Occipital lobe (tissue), 3 donors: ENCODE measurements at places on chromosomes 2 and 18. TPM values are rescaled to one million over a fixed set of nuclear protein-coding genes. Genes with fewer than 3 reads are reported as not detected.

The NIFK gene
- 51.6 TPM for total RNA-seq

The IKZF2 gene
- 12.0 TPM for total RNA-seq

GRCh38 chr18:44135741-44136140 lies 544.9 kb upstream of the SETBP1 start:
- no peak for DNase-seq

- no peak for DNase-seq
Observed at GRCh38 chr2:120257522-120257921, 4.9 kb downstream of the RALB start.

DNA sequence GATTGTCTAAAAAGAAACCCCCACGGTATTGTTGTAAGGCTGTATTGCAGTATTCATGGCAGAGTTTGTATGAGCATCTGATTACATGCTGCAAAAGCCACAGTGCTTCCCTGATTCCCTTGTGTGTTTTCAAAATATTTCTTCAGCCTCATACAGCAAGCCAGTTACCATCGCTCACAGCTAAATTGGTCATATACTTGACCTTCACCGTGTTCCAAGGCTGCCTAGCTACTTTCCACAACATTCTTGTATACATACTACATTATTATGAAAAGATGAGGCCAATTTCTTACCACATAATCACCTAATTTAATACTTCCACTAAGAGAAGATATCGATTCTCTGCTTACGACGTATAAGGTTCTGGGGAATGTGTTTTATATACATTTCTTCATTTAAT lies 576.3 kb upstream of the CNTNAP5 start:
- no peak for DNase-seq

DNA sequence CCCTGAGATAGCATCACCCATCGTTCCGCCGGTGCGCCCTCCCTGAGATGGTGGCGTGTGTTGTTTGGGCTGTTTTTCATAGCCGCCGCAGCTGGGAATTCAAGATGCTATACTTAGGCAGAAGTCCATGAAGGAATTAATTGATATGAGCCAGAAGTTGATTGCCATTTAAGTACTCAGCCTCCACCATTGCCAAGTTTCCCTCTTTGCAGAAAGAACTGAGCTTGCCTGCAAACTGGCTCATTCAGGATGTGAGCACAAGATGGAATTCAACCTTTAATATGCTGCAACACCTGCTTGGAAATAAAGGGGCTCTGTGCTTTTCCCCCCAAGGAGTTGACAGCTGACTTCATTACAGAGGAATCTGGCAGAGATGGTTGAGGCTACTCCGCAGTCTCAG lies 295.5 kb downstream of the ZNF521 start:
- no peak for DNase-seq

DNA sequence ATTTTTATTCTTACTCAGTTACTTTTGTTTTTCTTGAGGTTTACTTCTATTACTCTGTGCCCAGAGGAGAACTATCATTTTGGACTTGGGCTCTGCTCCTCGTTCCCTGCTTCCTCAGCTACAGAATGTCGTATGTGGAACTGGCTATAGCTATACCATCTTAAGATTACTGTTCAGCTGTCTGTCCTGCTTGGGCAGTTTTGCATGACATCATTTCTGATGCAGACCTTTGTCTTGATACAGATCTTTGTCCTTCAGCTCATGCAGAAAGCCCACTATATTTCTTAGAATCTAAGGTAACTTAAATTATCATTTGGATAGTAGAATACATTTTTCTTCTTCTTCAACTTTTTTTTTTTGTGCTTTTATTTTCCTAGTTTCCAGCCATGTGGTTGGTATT lies 13.8 kb upstream of the C1GALT1C1L start:
- DNase-seq = no peak

The HOXD12 gene
- not detected for total RNA-seq

The ROCK1 gene
- total RNA-seq = 47.9 TPM

- no peak for DNase-seq
Observed at GRCh38 chr2:33496726-33497125, 20.3 kb downstream of the RASGRP3 start.

GRCh38 chr2:189661957-189662321 lies 680 bp downstream of the ASNSD1 start:
- DNase-seq = no peak

The ECEL1 gene
- total RNA-seq = 1.2 TPM

DNA sequence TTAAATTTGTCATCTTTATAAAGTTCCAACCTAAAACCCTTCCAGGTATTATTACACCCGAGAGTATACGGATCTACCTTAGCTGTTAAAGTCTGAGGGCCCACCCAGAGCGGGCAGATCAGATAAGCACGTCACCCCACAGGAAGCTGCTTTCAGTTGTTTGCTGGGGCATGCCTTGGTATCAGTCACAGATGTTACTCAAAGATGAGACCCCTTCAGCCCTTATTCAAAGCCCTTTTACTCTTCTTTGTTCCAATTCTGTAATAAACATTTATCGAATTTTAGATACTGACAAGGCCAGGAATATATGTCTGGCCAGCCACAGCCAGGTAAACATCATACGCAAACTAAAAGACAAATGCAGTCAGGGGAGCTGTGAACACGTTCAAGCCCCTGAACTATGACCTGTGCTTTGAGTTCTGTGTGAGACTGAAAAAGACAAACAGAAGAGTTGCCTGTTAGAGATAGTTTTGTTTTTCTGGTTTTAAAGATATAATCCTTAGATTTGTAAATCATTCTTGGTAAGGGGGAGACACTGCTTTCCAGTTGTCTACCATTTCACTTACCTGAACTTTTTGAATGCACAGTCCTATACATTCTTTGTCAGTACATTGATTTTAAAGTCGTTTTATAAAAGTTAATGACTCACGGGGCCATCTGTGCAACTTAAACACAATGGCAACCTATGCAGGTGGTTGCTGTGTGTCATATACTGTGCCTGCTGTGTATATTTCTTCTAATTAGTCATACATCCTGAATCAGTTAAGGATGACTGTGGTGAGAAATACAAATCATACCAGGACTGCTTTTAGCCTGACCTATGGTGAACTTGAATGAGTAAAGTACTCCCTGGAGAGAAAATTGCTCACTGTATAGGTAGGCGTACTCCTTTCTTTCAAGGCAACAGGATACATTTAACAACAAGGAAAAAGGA lies 100.5 kb upstream of the ITPRID2 start:
- no peak for DNase-seq

GRCh38 chr2:63121055-63121834 lies 70.6 kb downstream of the OTX1 start:
- DNase-seq = no peak

The TRAPPC8 gene
- total RNA-seq = 128 TPM

GRCh38 chr2:109435901-109436598 lies 177.7 kb downstream of the SEPTIN10 start:
- DNase-seq = peak; percentile 15

GRCh38 chr2:9844036-9844483 lies 786 bp downstream of the TAF1B start:
- no peak for DNase-seq

GRCh38 chr2:48841126-48841525 lies 85.6 kb upstream of the LHCGR start:
- DNase-seq = no peak

- no peak for DNase-seq
Observed at GRCh38 chr2:232539298-232540231, at the start of gene CHRNG. Gene CHRNG, plus strand, starts transcription at chr2:232539692. Its CDS starts 56 bp downstream, at chr2:232539748.

The CIB4 gene
- total RNA-seq = not detected

DNA sequence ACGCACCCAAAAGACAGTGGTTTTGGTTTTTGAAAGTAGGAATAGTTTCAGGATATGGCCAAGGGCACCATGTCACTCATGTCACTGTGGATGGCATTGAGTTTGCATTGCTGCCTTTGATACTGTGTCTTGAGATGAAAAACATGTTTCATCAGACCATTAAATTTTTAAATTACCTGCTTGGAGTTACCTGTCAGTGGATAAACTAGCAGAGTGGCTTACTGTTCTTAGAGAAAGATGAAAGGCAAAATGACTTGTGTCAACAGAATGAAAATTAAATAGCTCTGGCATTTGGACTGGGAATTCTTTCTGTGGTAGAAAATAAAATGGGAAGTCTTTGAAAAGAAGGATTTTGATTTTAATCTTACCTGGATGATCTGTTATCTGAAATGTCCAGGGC lies 386 bp downstream of the ICOS start:
- DNase-seq = no peak

The FAP gene
- total RNA-seq = 2.2 TPM

The RIT2 gene
- total RNA-seq = 21.8 TPM

- DNase-seq = no peak
Observed at GRCh38 chr18:34977838-34978532, 63.2 kb upstream of the MAPRE2 start.

GRCh38 chr2:234142530-234142929 lies 92.0 kb downstream of the SPP2 start:
- no peak for DNase-seq

- DNase-seq = no peak
Observed at GRCh38 chr2:174004905-174005605, 39.9 kb upstream of the SP3 start.

GRCh38 chr2:8064603-8065002 lies 617.3 kb upstream of the ID2 start:
- no peak for DNase-seq

- no peak for DNase-seq
Observed at GRCh38 chr2:62698653-62699052, 6.9 kb upstream of the EHBP1 start.

The COQ10B gene
- total RNA-seq = 31.7 TPM

GRCh38 chr2:241270531-241270930 lies 44.9 kb downstream of the HDLBP start:
- no peak for DNase-seq

The SLC4A5 gene
- total RNA-seq = 2.2 TPM

DNA sequence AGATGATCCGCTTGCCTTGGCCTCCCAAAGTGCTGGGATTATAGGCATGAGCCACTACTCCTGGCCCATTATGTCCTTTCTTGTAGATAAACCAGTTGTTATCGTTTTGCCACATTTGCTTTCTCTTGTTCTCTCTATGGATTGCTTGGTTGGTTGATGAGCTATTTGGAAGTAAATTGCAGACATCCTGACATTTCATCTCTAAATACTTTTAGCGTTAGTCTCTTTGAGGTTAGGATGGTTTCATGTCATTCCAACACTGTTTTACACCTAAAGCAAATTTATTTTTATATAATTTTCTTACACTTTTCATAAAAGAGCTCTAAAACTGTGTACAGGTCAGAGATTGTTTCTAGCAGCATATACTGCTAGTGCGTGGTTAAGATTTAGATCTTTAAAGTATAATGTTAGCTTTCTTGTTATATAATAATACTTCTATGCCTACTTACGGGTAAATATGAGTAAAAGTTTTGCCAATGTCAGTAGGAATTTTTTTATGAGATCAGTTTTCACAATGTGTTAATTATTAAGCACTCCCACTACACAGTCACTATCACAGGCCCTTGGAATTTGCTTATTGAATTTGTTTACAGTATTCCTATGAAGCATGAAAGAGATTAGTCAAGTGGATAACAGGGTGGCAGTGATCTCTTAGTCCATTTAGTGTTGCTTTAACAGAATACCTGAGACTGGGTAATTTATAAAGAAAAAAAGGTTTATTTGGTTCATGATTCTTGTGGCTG lies 10.3 kb downstream of the POLI start:
- no peak for DNase-seq

The SPR gene
- total RNA-seq = 1.2 TPM

DNA sequence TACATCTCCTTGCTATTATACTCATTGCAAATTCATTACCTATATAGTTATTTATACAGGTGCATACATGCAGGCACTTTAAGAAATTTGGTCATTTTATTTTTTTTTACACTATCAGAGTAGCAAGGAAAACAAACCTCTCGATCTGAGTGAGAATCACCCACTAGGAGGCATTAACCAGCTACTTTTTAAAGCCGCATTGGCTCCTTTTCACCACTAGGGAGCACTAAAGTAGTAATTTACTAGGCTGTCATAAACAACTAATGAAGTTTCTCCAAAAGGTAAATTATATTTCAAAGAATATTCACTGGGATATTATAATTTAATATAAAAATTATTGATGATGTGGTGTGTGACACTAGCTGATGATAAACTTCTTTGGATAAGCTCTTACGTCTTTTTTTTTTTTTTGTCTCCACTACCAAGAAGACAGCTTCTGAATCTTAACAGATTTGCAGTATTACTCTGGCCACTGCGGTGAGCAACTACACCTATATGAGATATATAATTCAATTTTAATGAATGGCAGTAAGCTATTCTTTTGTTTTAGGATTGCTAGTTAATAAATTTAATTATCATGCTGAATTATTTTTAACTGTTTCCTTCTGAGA lies 101.9 kb downstream of the NOL4 start:
- no peak for DNase-seq

- no peak for DNase-seq
Observed at GRCh38 chr2:174683392-174683759, 80.9 kb downstream of the CHRNA1 start.

DNA sequence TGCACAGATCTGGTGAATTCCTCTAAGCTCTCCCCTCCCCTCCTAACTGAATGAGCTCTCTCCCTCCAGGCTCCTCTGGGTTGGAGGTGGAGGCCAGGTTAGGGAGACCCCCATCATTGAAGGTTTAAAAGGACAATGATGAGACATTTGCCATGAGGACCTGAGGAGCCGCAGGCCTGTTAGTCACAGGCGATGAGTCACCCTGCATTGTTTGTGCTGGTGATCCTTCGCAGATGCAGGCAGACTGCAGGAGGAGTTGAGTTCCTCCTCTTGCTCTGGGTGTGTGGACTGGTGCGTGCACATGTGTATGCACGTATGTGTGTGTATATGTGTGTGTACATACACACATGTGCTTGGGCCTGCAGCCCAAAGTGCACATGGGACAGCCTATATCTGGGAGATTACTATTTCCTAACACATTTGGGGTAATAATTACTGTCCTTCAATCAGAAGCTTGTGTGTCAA lies 42.0 kb downstream of the MCFD2 start:
- DNase-seq = peak; percentile 71

- DNase-seq = no peak
Observed at GRCh38 chr2:38806733-38807059, 28.7 kb downstream of the GEMIN6 start.

DNA sequence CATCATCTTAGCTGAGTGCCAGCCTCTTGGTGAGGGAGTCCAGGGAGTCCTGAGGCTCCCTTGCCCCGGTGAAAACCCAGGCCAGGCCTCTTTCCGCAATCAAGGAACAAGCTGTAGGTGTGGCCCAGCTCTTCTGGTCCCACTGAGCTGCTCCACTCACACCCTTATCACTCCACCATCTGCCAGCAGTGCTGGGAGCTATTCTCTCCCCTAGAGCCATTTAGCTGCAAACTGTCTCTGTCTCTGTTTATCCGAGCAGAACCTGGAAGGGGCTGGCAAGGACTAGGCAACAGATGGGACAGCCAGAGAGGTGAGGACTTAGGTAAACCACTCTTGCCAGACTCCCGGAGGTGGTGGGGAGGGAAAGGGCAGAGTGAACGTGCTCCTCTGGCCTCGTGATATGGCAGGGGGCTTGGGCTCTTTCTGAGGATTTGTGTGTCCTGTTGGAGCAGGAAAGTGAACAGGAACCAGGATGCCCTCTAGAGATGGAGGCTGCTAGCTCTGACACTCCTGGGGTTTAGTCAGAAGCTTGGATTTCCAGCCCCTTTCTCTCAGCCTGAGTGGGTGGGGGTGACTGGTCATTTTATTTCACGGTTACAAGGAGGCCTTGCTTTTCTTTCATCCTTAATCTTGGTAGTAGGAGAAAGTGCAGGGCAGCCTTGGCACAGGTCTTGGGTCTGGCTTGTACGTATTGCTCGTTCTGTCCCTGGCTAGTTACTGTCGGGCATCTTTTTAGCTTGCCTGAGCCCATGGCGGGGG lies 19.6 kb downstream of the B3GNT2 start:
- no peak for DNase-seq

GRCh38 chr2:29307519-29307918 lies 192.3 kb downstream of the CLIP4 start:
- DNase-seq = no peak

The DPY30 gene
- total RNA-seq = 58.8 TPM

The LCT gene
- total RNA-seq = not detected

The CLK1 gene
- total RNA-seq = 244 TPM
